ENCODE measurements at places on chromosomes 12 and 14.

DNA sequence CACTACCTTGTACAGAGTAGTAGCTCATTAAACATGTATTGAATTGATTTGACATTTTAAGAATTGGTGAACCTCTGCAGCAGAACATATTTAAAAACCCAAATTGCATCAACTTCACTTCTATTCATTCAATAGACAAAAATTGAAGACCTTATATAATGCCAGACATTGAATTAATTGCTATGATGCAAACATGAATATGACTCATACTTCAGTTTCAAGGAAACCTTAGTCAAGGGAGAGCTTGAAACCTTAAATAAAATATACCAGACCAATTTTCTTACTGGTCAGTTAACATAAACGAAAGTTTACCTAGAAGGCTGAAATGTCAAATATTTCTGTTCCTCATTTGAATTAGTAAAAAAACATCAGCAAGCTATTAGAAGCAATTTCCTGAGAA is 5.0 kb upstream of the MGAT4C start:
- no peak overlapping the region for H3K27ac ChIP-seq
- H3K4me1 ChIP-seq = no peaks in the 10 kb centered on the region
- no peaks in the 10 kb centered on the region for H3K27me3 ChIP-seq
- no peaks in the 10 kb centered on the region for H3K36me3 ChIP-seq
- no peak overlapping the region for H3K4me3 ChIP-seq
- DNase-seq = no peak

DNA sequence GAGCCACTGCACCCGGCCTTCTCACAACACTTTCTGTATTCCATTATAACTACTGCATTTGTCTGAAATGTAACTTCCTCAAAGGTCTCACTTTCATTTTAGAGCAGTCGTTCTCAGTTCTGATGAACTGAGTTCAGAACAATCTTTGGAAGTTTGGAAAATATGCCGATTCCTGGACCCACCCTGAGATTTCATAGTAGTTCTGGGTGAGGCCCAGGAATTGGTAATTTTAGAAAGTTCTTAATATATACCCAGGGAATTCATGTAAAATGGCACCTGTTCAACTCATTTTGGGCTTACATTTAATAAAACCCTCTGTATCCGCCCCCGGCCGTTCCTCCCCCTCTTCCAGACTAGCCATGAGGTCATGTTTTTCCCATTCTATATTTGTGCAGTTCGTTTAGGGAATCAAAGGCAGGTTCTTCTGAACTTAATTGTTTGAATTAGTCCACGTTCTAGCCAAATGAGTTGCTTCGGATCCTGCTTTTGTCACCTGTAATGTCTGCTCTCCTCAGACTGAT is 5.9 kb downstream of the GSG1 start:
- H3K27me3 ChIP-seq = peaks cover 17% of the 10 kb centered on the region
- no peak overlapping the region for H3K4me3 ChIP-seq
- H3K4me1 ChIP-seq = peaks cover 15% of the 10 kb centered on the region
- no peak overlapping the region for H3K27ac ChIP-seq
- H3K36me3 ChIP-seq = no peaks in the 10 kb centered on the region
- no peak for DNase-seq

- no peaks in the 10 kb centered on the region for H3K36me3 ChIP-seq
- H3K4me3 ChIP-seq = no peak overlapping the region
- no peaks in the 10 kb centered on the region for H3K27me3 ChIP-seq
- H3K27ac ChIP-seq = no peak overlapping the region
- no peak for DNase-seq
Measured at GRCh38 chr14:34699873-34700621, 14.3 kb downstream of the CFL2 start.

DNA sequence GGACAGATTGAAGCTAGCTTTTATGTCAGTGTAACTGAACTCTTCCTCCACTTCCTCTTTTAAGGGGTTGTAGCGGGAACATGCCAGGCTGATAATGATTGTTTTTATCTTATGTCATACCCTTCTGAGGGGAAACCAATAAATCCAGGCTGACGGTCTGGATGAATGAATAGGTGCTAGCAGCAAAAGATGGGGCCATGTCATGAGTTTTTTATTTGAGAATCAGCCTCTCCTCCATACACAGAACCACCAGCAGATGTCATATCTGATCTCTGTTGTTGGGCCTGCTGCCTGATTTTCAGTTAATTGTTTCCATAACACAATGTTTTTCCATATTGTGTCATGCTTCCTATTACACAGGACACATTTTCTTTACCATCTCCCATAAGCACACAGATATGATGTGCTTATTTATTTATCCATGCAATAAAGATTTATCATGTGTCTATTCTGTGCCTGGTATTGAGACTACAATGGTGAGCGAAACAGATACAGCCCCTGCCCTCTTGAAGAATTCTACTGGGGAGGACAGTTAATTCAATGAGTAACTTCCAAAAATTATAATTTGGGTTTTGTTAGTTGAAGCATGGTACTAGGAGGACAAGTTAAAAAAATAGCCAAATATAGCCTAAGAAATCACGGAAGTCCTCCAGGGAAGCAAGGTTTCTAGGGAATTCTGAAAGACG is 33.6 kb upstream of the CRY1 start:
- no peak for DNase-seq
- no peaks in the 10 kb centered on the region for H3K4me1 ChIP-seq
- no peaks in the 10 kb centered on the region for H3K36me3 ChIP-seq
- H3K27ac ChIP-seq = no peak overlapping the region

DNA sequence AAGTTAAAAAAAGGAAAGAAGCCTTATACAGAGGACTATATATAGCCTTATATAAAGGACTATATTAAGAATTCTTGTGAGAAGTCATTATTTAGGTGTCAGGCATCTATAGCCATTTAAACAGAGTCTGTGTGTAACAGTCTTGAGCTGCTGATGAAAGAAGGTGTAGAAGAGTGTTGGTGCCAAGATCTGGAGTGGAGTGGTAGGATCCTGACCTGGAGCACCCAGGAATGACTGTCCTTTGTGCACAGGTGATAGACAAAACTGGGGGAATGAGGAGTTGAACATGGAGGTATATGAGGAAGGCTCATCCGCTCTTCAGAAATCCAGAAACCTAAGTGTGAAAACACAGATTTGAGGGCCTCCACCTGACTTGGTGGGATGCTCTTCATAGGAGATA is 747.3 kb downstream of the NRXN3 start:
- H3K4me3 ChIP-seq = no peak overlapping the region
- H3K27ac ChIP-seq = no peak overlapping the region
- H3K4me1 ChIP-seq = no peaks in the 10 kb centered on the region
- no peaks in the 10 kb centered on the region for H3K27me3 ChIP-seq

DNA sequence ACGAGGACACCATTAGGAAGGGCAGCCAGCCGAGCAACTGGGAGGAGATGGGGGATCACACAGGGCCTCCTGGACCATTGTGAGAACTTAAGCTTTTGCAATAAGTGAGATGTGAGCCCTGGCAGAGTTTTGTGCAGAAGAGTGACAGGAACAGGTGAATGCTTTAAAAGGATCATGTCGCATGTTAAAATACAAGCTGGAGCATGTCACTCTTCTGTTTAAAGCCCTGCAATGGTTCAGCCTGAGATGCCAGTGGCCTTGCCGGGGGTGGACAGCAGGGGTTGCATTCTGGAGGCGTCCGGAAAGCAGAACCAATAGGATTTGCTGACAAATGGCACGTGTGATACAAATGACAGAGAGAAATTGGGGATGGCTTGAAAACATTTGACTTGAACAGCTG is 137.5 kb upstream of the RFLNA start:
- no peak overlapping the region for H3K4me3 ChIP-seq
- H3K4me1 ChIP-seq = no peaks in the 10 kb centered on the region
- no peaks in the 10 kb centered on the region for H3K27me3 ChIP-seq
- H3K36me3 ChIP-seq = no peaks in the 10 kb centered on the region
- DNase-seq = no peak
- no peak overlapping the region for H3K27ac ChIP-seq

DNA sequence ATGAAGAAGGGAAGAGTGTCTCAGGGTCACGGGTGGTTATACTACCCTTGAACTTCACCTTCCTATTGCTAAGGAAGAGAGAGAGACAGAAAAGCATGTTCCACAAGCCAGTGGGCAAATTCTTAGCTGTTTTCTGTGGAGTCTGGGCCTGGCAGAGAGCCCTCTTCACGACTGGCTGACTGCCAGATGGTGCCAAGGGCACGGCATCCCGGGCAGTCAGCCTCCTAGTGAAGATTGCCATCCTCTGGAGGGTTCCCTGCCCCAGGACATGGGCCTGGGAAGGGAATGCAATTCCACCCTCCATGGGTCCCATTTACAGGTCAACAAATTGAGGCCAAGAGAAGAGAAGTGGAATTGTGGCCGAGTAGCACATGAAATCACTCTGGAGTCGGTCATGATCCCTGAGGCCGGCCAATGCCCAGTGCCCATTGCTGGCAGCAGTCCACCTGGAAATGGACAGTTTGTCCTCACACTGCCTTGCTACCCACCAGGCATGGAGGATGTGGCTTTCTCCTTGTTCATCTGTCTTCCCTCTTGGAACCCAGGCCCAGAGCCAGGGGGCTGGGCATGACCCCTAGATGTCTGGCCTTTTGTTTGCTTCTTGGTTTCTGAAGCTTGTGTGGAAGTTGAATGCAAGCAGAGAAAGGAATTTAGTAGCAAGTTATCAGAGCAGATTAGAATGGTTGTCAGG is 9.9 kb downstream of the TUNAR start:
- no peaks in the 10 kb centered on the region for H3K36me3 ChIP-seq
- no peak overlapping the region for H3K4me3 ChIP-seq
- no peak for DNase-seq
- H3K27ac ChIP-seq = no peak overlapping the region

GRCh38 chr12:122852336-122853275 is 17.3 kb downstream of the HIP1R start:
- no peak overlapping the region for H3K27ac ChIP-seq
- no peak overlapping the region for H3K4me3 ChIP-seq
- peaks cover 15% of the 10 kb centered on the region for H3K36me3 ChIP-seq
- H3K27me3 ChIP-seq = no peaks in the 10 kb centered on the region
- no peaks in the 10 kb centered on the region for H3K4me1 ChIP-seq

GRCh38 chr14:61489512-61489911 is 168.1 kb downstream of the PRKCH start:
- peaks cover 94% of the 10 kb centered on the region for H3K36me3 ChIP-seq
- no peaks in the 10 kb centered on the region for H3K27me3 ChIP-seq
- H3K4me1 ChIP-seq = no peaks in the 10 kb centered on the region
- H3K4me3 ChIP-seq = no peak overlapping the region
- DNase-seq = no peak

GRCh38 chr12:93167841-93168492 is 209.8 kb upstream of the NUDT4 start:
- DNase-seq = no peak
- H3K36me3 ChIP-seq = no peaks in the 10 kb centered on the region
- H3K27ac ChIP-seq = no peak overlapping the region
- H3K4me1 ChIP-seq = 0 out of 2 replicates have a peak, but pooled peaks cover 2% of the 10 kb centered on the region
- no peaks in the 10 kb centered on the region for H3K27me3 ChIP-seq

- no peak overlapping the region for H3K4me3 ChIP-seq
- H3K27ac ChIP-seq = no peak overlapping the region
- no peaks in the 10 kb centered on the region for H3K27me3 ChIP-seq
- DNase-seq = no peak
- H3K4me1 ChIP-seq = peaks cover 14% of the 10 kb centered on the region
- no peaks in the 10 kb centered on the region for H3K36me3 ChIP-seq
Measured at GRCh38 chr12:122097584-122097926, 19.0 kb downstream of the MLXIP start.

GRCh38 chr12:48000878-48001504 is 3.3 kb downstream of the COL2A1 start:
- no peak for DNase-seq
- H3K4me1 ChIP-seq = no peaks in the 10 kb centered on the region
- no peaks in the 10 kb centered on the region for H3K36me3 ChIP-seq
- H3K4me3 ChIP-seq = no peak overlapping the region
- H3K27me3 ChIP-seq = peaks cover 57% of the 10 kb centered on the region

- no peak overlapping the region for H3K4me3 ChIP-seq
- no peaks in the 10 kb centered on the region for H3K4me1 ChIP-seq
- H3K27me3 ChIP-seq = no peaks in the 10 kb centered on the region
Measured at GRCh38 chr14:58027904-58028303, 124.1 kb downstream of the ARMH4 start.

- H3K27me3 ChIP-seq = no peaks in the 10 kb centered on the region
- H3K27ac ChIP-seq = no peak overlapping the region
- H3K4me3 ChIP-seq = no peak overlapping the region
- DNase-seq = no peak
Measured at GRCh38 chr14:33332497-33332896, 393.8 kb downstream of the NPAS3 start.

- no peaks in the 10 kb centered on the region for H3K4me1 ChIP-seq
- DNase-seq = no peak
- H3K4me3 ChIP-seq = no peak overlapping the region
- H3K27ac ChIP-seq = no peak overlapping the region
- no peaks in the 10 kb centered on the region for H3K27me3 ChIP-seq
Measured at GRCh38 chr14:68020493-68020892, 200.9 kb downstream of the RAD51B start.

- no peaks in the 10 kb centered on the region for H3K36me3 ChIP-seq
- no peak overlapping the region for H3K4me3 ChIP-seq
- H3K27me3 ChIP-seq = peaks cover 13% of the 10 kb centered on the region
- DNase-seq = no peak
- H3K27ac ChIP-seq = no peak overlapping the region
- H3K4me1 ChIP-seq = no peaks in the 10 kb centered on the region
Measured at GRCh38 chr12:67046062-67046461, 223.1 kb upstream of the CAND1 start.

- H3K4me3 ChIP-seq = no peak overlapping the region
- no peaks in the 10 kb centered on the region for H3K36me3 ChIP-seq
- no peaks in the 10 kb centered on the region for H3K4me1 ChIP-seq
- no peak for DNase-seq
- H3K27me3 ChIP-seq = no peaks in the 10 kb centered on the region
Measured at GRCh38 chr12:110109037-110109836, 14.9 kb upstream of the IFT81 start.

- no peak overlapping the region for H3K27ac ChIP-seq
- peaks cover 2% of the 10 kb centered on the region for H3K27me3 ChIP-seq
- no peaks in the 10 kb centered on the region for H3K4me1 ChIP-seq
- no peak overlapping the region for H3K4me3 ChIP-seq
- no peaks in the 10 kb centered on the region for H3K36me3 ChIP-seq
Measured at GRCh38 chr12:88247241-88247643, 105.1 kb downstream of the TMTC3 start.

DNA sequence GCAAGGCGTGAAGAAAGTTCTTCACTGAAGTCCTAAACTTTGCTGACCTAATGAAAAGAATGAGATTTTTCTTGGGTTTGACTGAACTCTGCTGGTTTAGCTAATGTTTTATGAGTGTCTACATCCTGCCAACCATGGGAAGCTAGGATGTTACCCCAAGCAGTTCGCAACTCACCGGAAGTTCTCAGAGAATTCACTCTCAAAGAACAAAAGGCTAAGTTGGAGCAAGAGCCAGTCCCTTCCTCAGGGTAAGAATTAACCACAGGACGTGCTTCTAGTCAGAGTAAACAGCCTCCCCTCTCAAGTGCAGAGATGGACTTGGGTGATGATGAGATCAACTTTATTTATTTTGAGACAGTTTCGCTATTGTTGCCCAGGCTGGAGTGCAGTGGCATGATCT is 37.3 kb downstream of the TCHP start:
- no peak for DNase-seq
- H3K27ac ChIP-seq = no peak overlapping the region
- no peak overlapping the region for H3K4me3 ChIP-seq
- no peaks in the 10 kb centered on the region for H3K4me1 ChIP-seq
- no peaks in the 10 kb centered on the region for H3K27me3 ChIP-seq
- peaks cover 53% of the 10 kb centered on the region for H3K36me3 ChIP-seq

Measured in DND-41 (cell line).